ENCODE measurements at places on chromosomes 7 and 10. TPM values are rescaled to one million over a fixed set of nuclear protein-coding genes. Genes with fewer than 3 reads are reported as not detected.

Gene INMT
- 0.15 TPM for total RNA-seq

DNA sequence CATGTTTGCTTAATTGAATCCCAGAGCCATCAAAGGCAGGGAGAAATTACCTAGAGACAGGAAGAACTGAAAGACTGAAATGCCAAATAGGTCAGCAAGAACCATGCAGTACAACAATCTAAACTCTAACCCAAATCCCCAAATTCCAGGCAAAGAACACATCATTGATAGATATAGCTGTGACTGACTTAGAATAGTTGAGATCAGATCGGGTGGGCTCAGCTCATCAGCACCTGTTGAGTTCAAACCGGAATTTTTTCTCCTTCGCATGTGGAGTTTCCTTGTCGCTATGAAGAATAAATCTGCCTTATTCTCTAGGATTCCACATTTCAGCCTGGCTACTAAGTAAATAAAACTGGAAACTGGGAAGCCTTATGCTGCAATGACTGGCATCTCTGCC lies 1.4 kb downstream of the ANKMY2 start:
- DNase-seq = no peak

- DNase-seq = no peak
Measured at GRCh38 chr7:151866028-151866427, 10.9 kb downstream of the PRKAG2 start.

Gene LIPJ
- total RNA-seq = 0.39 TPM

Gene C10orf67
- total RNA-seq = not detected

Gene CPA1
- not detected for total RNA-seq

DNA sequence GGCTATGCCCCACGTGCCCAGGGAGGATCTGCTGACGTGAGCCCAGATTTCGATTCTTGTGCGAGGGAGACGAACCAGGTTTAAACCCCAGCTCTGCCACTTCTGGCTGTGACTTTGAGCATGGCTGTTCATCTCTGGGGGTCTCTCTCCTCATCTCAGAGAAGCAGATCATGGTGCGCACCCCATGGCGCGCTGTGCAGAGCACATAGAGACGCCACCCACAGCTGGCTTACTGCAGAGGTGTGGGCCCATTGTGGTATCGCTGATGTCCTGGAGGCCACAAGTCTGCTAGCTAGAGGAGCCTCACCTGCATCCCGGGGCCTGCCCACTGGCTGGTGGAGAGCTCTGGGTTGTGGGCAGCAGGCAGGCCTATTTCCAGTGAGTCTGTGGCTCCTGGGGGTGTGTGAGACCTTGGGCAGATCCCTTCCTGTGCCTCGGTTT lies 140.5 kb downstream of the LHPP start:
- DNase-seq = no peak

DNA sequence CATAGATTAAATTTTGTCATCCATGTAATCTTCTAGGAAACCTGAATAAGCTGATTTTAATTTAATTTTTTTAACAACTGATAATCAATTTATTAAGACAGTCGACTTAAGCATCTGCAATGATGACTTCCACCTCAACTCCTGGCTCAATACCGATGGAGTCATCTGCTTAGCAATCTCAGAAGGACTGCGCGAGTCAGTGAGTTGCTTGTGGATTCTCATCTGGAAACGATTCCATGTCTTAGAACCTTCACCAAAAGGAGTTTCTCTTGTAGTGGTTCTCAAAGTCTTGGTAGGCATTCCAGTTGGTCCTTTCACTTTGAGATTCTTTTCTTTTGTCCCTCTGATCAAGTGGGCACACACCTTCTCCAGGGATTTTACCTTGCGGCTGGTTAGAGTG lies 85.5 kb downstream of the XRCC2 start:
- DNase-seq = no peak

GRCh38 chr10:506451-507354 lies 182.8 kb downstream of the DIP2C start:
- DNase-seq = no peak

GRCh38 chr7:46047581-46047980 lies 126.5 kb upstream of the IGFBP3 start:
- no peak for DNase-seq

DNA sequence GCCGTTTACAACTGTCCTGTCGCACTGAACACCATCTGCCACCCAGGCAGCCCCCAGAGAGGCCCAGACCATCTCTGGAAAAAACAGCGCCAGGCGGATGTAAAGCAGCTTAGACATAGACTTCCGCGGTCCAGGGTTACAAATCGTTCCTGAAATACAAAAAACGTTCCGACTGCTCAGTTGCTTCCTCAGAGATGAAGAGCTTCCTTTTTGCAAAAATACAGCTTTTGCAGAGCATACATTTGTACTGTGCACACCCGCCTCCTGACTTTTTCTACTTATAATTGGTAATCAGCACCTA lies 11.4 kb downstream of the DAGLB start:
- DNase-seq = peak; percentile 53

DNA sequence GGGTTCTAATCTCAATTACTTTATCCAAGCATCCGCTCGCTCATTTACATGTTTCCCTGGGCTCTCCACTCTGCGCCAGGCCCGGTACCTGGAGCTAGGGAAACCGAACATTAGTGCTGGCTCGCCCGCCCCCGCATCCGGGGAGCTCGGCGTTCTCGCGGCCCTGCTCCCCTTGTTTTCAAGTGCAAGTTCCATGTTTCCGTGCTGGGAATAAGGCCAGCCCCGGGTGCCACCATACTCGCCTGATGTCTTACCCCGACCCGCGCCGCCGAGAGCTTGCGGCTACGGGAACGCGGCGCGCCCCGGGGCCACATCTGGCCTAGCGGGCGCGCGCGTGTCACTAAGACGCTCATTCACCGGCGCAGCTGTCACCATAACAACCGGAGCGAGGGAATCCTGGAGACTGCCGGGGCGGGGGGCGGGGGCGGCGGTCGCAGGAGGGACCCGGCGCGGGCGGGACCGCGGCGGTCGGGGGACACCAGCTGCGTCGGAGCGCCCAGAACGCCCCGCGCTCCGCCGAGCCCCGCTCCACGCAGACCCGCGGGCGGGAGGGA lies at the start of gene NEURL1:
Gene NEURL1, plus strand, starts transcription at position 344 of the 554 bp plus-strand sequence. CDS start 683 bp downstream, outside the sequence.
- peak; percentile 55 for DNase-seq

GRCh38 chr10:78190051-78190825 lies 156.6 kb downstream of the RPS24 start:
- DNase-seq = no peak

Gene SYT15
- total RNA-seq = 1.1 TPM

- DNase-seq = peak; percentile 35
Measured at GRCh38 chr10:98168766-98169165, 34.3 kb downstream of the R3HCC1L start.

GRCh38 chr7:43042302-43042701 lies 70.1 kb upstream of the HECW1 start:
- DNase-seq = no peak

DNA sequence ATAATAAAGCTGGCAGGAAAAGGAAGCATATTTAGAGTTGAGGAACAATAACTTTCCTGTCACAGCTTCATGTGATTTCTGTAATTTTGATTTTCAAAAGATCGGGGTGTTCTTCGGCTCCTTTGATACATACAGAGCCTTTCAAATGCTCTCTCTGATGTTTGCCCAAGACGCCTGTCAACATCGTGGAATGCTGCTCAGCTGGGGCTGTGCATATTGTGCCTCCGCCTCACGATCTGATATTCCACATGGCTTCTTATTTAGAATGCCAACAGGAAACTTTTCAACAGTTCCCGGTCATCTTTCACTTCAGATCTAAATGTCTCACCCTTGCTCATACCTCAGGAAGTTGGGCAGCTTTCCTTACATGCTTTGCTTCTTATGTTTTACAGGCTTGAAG lies 7.3 kb downstream of the NPY start:
- no peak for DNase-seq

Gene MEST
- total RNA-seq = 6.7 TPM

- DNase-seq = no peak
Measured at GRCh38 chr7:94300176-94300835, 94.4 kb upstream of the COL1A2 start.

Gene TRIM8
- total RNA-seq = 85.7 TPM

DNA sequence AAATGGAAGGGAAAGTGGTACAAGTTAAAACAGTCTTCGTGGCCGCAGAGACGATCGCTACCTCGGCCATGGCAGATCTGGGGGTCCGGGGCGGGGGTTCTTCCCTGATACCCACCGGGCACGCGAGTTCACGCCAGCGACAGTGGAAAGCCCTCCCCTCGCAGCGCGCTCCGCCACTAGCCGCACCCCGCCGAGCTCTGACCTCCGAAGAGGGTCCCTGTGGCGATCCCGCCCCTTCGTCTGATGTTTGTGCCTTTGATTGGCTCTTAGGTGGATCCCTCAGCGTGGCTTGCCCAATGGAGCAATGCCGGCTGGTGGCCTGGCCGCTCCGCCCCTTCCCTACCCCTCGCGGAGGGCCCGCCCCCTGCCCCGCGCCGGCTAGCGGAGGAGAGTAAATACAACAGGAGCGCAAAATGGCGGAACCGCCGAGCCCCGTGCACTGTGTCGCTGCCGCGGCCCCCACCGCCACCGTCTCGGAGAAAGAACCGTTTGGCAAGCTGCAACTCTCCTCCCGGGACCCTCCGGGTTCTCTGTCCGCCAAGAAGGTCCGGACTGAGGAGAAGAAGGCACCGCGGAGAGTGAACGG lies at the start of gene RSBN1L:
Gene RSBN1L, plus strand, starts transcription at position 403 of the 586 bp plus-strand sequence. Its CDS starts 11 bp downstream, at position 414.
- DNase-seq = peak; percentile 97

DNA sequence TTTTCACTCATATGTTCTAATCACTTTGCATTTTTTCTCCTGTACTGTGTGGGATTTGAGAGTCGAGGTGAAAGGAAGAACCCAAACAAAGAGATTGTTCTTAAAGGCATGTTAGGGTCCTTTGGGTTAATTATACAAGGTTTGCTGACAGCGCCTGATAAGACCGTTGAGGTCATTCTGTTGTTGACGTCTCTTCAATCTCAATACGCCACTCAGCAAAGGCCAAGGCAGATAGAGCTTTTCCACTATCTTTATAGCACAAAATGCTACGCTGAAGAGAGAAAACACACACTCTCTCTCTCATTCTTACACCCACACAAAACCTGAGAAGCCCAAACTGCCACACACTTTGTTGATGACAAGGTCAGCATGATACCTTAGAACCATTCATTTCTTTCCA lies 228.7 kb downstream of the CNTNAP2 start:
- DNase-seq = no peak

Gene ODAD2
- total RNA-seq = not detected

Gene BTBD16
- total RNA-seq = not detected

Gene SAP25
- 51.7 TPM for total RNA-seq

Gene ADAP1
- total RNA-seq = 15.6 TPM

GRCh38 chr7:151427705-151428377 lies 12.1 kb downstream of the CRYGN start:
- no peak for DNase-seq

Gene OR2A12
- not detected for total RNA-seq

DNA sequence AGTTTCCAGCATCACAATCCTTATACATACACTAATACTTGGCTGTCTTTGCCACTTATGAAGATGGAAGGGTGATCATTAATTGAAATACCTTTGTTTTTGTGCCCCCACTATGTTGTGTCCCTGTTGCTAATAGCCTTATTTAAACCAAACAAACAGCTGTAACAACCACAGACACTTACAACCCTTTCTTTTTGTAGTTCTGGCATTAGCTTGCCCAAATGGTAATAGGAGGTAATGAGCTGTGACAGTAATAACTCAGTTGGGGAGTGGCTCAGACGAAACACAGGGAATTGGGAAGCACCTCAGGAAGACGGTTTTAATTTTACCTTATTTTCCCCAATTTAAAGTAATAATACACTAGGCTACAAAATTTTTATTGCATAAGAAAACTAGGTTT lies 83.4 kb downstream of the MDFIC start:
- DNase-seq = no peak

DNA sequence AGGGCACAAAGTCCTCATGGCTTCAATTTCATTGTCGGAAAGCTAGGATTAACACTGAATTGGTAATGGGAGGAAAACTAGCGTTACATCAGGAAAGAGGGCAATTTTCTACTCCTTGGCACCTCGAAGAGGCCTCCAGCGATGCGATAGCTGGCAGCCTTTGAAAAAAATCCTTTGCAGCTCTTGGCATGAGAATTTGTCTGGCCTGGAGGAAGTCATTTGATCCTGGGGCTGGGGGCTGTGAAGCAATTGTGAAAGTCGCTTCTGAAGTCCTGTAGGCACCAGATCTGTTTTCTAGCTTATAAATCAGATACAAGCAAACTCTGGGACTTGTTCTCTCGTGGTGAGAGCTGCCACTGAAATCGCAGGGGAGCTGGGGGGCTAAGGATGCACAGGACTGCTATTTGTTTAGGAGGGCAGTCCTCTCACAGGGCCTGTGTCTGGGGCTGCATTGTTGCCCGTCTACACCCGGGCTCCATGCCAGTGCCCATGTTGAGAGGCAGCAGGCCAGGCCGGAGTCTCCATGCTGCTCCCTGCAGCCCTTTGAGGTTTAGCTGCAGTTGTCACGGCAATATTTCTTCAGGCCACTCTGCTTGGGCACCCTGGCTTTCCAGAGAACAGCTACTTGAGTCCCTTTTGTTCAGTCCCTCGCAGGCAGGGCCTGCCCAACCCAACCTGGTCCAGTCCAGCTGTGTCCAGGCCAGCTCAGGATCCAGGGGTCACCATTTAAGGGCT lies 206.8 kb upstream of the LYZL1 start:
- no peak for DNase-seq

Gene KDM7A
- total RNA-seq = 44.3 TPM

Gene CFAP70
- total RNA-seq = 2.9 TPM

- DNase-seq = no peak
Measured at GRCh38 chr7:99105756-99106155, 38.2 kb downstream of the SMURF1 start.

Gene TFR2
- total RNA-seq = 8.3 TPM

Gene PRRT4
- total RNA-seq = not detected

Measured in B cell (primary cell).